ENCODE measurements at places on chromosomes 7 and 10.

DNA sequence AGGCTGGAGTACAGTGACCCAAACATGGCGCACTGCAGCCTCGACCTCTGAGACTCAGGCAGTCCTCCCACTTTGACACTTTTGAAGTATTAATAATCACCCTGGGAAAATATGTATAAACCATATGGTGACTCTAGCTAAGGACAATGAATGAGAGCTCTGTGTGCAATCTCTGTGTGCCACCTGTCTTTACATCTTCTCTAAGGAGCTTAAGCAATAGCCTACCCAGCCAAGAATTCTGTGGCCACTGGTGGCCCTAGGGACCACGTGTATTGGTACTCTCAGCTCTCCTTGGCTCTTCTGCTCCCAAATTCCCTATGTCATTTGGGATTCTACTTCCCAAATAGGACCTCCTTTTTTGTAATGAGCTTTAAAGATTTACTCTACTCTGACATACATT, 23.7 kb downstream of the FGF8 start:
- no peak for DNase-seq

- DNase-seq: no peak
Measured at GRCh38 chr10:43623351-43623750, 17.1 kb downstream of the ZNF485 start.

DNA sequence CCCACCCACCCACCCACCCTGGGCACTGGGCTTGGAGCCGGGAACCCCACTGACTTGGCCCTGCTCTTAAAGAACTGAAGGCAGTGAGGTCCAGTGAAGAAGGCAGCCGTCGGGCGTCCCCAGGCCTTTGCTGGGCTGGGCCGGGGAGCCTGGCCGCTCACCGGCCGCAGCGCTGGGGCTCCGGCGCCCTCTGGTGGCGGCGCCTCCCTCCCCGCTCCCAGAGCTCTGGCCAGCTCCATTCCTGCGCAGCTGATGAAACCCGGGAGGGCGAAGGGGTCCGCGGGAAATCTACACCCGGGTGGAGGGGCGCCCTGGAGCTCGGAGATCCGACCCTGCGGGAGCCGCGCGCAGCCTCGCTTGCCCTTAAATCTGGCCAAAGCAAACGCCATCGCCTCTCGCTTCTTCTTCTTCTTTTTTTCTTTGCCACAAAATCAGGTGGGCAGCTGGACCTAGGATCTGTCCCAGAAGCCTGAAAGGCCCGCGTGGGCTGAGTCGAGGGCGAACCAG, 1.7 kb upstream of the CXCL12 start:
- DNase-seq: no peak

GRCh38 chr7:29090836-29091601, 55.3 kb downstream of the CPVL start:
- no peak for DNase-seq
